Activated T-cell treated with anti-CD3 and anti-CD28 coated beads, Interleukin-2, amount 50 U/mL, for 4 hours (primary cell): ENCODE measurements at places on chromosomes 1 and 21.

GRCh38 chr1:26833432-26834405 is 7.2 kb downstream of the ZDHHC18 start:
- DNase-seq, result peak; percentile 82

DNA sequence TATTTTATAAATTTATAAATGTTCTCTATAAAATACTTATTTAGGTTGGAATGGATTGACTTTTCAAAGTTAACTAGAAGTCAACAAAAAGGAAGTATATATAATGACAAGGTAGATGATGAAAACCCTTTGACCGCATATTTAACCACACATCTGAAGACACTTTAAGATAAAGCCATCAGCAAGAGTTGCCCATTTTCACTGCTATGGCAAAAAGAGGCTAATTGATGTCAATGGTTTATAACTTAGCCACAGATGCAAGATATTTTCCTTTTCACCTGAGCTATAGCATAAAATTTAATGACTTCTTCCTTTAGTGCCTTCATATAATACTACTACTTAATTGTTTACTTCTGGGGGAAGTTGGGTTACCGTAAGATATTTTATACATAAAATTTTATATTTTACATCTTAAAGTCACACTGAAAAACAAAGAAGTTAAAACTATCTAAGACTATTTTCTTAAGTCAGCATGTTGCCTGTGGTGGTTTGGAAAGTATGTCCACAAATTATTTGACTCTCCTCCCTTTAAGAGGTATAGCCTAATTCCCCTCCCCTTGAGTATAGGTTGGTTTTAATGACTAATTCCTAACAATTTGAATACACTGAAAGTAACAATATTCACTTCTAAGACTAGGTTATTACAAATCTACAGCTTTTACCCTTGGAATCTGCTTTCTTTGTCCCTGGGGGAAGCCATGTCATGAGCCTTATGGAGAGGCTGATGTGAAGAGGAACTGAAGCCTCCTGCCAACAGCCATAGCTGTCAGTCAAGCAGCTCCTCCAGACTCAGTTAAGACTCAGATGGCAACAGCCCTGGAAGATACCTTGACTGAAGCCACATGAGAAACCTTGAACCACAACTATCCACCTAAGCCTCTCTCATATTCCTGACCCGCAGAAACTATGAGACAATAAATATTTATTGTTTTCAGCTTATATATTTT is 40.3 kb upstream of the LRRC8B start:
- no peak for DNase-seq

DNA sequence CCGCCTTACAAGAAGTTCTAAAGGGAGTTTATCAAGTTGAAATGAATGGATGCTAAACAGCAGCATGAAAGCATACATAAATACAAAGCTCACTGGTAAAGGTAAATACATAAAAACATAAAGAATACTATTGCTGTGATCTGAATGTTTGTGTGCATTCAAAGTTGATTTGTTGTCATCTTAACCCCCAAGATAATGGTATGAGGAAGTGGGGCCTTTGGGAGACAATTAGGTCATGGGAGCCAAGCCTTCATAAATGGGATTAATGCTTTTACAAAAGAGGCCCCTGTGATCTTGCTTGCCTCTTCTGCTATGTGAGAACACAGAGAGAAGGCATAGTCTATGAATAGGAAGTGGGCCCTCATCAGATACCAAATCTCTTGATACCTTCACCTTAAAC is 209.0 kb upstream of the SAMSN1 start:
- no peak for DNase-seq

GRCh38 chr1:41622402-41622801 is 137.9 kb upstream of the EDN2 start:
- DNase-seq, result no peak

- DNase-seq, result no peak
These were observed 36.8 kb downstream of the C1orf21 start for GRCh38 chr1:184423649-184424048.

GRCh38 chr1:96236156-96236739 is 485.3 kb upstream of the PTBP2 start:
- no peak for DNase-seq

DNA sequence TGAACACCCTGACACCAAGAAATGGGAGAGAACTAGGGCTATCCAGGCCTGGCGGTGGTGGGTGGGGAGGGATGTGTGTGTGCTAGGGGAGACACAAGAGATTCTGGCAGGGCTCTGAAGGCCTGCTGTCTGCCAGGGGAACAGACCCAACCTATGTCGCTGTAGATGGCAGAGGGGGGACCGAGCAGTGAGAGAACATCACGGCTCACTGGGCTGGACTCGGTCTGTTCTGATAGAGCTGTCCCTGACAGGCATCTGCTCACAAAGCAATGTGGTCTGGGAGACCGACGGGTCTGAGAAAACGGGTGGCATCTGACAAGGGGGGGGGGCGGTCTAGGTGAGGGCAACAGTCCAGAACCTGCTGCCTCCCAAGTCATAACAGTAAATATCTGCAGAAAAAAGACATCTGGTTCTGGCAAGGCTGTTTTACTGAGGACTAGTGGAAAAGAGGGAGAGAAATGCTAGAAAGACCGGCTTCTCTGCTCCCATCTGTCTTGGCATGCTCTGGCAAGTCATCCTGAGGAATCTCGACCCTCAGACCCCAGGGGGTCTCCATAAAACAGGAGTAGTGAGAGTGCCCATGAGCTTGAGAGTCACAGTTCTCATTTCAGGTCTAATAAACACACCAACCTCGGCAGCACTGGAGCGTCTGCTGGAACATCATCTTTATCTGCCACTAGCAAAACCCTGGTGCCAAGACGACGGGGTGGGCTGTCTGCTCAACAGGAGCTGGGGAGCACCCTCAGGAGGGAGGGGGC is 36.5 kb downstream of the SLC66A1 start:
- DNase-seq, result no peak

- DNase-seq, result no peak
These were observed 31.0 kb upstream of the ETS2 start for GRCh38 chr21:38774586-38775285.

GRCh38 chr1:9400425-9401079 is 107.9 kb downstream of the SPSB1 start:
- DNase-seq, result no peak

DNA sequence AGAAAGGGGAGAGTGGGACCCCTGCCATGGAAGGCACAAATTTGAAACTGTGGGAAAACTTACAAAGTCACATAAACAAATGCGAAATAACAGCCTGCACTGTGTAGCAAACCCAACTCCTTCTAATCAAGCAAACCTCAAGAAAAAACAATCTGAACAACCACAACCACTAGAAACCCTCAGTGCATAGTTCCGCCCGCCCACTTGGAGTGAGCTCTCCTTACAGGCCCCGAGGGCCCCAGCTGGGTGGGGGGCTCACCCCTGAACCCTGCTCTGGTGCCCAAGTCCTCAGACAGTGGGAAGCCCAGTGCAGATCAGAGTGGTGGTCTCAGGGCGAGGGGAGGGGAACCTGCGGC is 931 bp upstream of the MXRA8 start:
- no peak for DNase-seq

DNA sequence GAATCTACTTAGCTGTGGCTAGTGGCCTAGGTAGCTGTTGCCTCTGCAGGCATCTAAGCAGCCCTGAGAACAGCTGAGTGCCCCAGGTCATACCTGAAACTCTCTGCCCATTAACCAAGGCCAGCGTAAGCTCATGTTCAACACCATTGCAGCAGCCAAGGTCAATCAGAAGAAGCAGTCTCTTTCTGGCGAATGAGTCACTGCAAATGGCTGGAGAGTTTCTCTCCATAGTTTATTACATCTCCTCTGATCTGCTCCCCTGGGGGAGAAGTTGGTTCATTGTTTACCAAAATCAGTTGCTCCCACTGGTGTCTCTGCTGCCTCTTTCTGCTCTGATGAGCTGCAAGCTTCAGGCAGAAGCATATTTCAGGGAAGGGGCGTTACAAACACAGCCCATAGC is 6.9 kb upstream of the BCL9 start:
- no peak for DNase-seq

DNA sequence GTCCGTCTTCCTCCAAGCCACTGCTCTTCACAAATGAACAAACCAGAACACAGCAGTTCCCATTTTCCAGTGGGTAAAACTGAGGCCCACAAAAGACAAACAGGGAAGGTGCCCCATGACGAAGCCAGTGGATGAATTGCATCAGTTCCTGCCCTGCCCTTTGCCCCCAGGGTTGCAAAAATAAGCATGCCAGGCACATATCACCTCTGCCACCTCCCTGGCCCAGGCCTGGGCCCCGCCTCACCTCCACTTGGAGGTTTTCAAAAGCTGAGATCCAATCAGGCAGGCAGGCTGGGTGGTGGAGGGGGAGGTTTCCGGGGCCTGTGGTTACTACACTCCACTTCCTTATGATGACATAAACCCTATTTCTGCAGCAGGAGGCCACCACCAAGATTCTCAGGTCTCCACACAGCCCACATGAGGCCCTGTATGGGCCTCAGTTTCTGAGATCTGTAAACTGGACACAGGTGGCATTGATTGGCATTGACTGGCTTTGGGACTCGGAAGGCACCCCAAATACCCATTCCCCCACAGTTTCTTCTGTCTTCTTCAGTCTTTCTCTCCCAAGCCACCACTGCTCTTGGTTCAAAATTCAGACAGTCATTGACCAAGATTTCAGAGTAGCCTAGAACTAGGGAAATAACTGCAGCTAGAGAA is 4.1 kb downstream of the KIF21B start:
- DNase-seq, result peak; percentile 86

DNA sequence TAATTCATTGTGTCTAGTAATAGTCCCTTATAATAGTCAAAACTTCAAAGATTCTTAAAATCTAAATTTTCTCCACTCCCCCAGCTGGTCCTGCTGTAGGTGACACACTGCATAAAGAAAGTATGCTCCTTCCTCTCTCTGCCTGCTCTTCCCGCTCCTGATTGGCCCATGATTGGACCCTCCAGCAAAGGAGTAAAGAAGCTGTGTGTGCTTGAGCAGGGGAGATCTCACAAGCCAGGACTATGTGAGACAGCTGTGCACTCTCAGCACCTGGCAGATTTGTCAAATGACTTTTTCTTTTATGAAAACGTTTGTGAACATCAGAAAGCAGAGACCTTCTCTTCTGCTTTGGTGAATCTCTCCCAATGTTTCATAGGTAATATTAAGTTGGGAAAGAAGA is 274.8 kb upstream of the LYPLAL1 start:
- no peak for DNase-seq

- DNase-seq, result no peak
These were observed 15.0 kb upstream of the RGS4 start for GRCh38 chr1:163054181-163054591.

DNA sequence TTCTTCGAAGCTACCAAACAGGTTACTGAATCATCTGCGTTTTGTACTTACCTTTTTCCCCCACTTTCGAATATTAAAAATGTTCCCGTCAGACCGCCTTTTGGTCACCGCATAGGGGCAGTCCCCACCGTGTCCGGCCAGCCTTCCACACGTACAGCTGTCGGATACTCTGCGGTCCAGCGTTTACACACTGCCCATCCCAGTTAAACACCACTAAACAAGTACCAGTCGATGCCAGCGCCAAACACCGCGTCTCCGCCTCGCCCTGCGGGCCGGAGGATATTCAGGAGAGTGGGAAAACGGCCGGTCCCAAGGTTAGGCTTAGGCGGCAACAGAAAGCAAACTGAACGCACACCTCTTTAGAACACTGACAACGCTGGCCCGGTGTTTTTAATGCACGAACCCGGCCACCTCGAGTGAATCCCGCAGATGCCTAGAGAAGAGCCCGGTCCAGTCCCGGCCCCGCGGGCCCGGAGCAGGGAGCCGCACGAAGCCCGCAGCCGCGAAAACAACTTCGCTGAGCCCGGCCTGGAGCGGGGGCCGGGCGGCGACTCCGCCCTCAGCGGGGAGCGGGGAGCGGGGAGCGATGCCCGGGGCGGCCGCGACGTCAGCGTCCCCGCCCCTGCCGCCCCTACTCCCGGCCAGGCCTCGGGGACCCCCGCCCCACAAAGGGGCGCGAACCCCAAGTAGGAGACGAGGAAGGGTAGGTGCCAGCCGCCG is 730 bp upstream of the PHF13 start:
- DNase-seq, result peak; percentile 19

- no peak for DNase-seq
These were observed 117.9 kb downstream of the PRDM2 start for GRCh38 chr1:13817906-13818305.
